ENCODE measurements at places on chromosomes 6 and 20.

- no peak for DNase-seq
Measured at GRCh38 chr6:162211022-162211421, 516.5 kb downstream of the PRKN start.

DNA sequence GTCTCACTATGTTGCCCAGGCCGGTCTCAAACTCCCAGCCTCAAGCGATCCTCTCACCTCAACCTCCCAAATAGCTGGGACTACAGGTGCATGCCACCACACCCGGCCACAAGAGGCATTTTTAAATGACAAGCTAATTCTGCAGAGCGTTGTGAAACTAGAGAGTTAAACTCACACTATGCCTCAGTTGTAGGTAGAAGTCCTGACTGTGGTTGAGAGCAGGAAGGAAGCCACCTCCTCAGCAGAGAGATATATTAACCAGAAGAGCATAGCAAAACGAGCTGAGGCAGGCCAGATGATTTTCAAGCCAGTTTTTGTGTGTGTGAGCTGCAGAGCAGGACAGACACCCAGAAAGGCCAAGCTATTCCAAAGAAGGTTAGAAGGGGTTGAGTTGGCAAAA, 150.3 kb downstream of the MBOAT1 start:
- DNase-seq, result no peak

- DNase-seq, result no peak
Measured at GRCh38 chr6:142845143-142845571, 99.8 kb downstream of the HIVEP2 start.

- DNase-seq, result no peak
Measured at GRCh38 chr6:34030831-34031624, 114.9 kb downstream of the GRM4 start.

- DNase-seq, result peak; percentile 50
Measured at GRCh38 chr6:42727087-42727611, 4.8 kb upstream of the PRPH2 start.

GRCh38 chr6:20833881-20834515, 299.7 kb downstream of the CDKAL1 start:
- no peak for DNase-seq

All from hindlimb muscle (tissue), 1 donor.